ENCODE measurements at places on chromosomes 5 and 9.

GRCh38 chr5:58890701-58891085, 307.8 kb downstream of the RAB3C start:
- no peak for DNase-seq

DNA sequence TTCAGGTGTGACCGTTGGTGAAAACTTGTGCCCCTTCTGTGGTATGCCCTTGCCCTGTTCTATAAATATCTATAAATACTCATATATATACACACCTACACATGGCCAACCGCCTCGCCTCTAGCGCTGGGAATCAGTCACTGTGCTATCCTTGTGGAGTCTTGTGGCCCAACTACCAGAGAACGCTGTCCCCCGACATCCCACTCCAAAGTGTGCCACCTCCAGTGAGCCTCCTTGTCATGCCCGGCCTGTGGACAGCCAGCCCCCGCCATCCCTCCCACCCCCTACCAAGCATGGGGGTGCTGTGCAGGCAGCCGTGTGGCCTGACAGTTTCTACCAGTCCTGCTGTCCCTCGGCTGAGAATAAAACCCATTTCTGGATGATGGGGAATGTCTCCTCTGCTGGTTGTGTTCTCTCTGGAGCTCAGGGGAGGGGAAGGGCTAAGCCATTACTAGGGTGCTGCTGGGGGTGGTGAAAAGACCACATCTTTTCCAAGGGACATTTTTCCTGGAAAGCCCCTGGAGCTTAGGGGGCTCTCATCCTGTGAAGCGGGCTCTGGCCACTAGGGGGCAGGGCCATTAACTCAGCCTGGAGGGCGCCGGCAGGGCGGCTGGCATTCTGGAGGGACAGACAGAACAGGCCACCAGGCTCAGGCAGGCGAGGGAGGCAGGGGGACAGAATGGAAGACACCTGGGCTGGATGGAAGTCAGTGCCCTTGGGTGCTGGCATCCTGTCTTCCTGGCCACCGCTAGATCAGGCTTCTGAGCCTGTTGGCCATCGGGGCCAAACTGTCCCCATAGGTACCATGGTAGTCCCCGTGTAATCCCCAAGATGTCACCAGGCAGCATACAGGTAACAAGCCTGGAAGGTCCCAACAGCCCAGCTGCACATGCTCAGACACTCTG, 20.7 kb downstream of the GOLGA2 start:
- no peak for DNase-seq

- no peak for DNase-seq
Measured at GRCh38 chr9:81564632-81565031, 124.7 kb downstream of the TLE1 start.

GRCh38 chr9:69089082-69089481, 53.5 kb downstream of the FXN start:
- no peak for DNase-seq

GRCh38 chr5:157222506-157223230, 42.0 kb downstream of the ITK start:
- DNase-seq = no peak

DNA sequence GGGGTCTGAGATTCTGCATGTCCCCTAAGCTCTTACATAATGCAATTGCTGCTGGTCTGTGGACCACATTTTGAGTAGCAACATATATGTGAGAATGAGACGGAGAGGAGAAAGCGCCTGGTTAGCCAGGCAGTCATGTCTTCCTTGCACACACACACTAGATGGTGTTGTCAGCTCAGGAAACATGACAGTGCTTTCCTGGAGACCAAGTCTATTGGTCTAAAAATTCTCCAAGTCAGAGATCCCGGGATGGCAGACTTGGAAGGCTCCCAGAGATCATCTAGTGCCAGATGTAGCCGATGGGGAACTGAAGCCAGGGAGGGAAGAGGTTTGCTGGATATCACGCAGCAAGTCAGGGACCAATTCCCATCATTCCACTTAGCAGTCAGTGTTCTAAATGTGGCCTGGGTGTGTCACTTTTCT, 53.4 kb downstream of the GALNT12 start:
- DNase-seq = no peak

- DNase-seq = no peak
Measured at GRCh38 chr9:37424686-37425297, 2.3 kb downstream of the GRHPR start.

DNA sequence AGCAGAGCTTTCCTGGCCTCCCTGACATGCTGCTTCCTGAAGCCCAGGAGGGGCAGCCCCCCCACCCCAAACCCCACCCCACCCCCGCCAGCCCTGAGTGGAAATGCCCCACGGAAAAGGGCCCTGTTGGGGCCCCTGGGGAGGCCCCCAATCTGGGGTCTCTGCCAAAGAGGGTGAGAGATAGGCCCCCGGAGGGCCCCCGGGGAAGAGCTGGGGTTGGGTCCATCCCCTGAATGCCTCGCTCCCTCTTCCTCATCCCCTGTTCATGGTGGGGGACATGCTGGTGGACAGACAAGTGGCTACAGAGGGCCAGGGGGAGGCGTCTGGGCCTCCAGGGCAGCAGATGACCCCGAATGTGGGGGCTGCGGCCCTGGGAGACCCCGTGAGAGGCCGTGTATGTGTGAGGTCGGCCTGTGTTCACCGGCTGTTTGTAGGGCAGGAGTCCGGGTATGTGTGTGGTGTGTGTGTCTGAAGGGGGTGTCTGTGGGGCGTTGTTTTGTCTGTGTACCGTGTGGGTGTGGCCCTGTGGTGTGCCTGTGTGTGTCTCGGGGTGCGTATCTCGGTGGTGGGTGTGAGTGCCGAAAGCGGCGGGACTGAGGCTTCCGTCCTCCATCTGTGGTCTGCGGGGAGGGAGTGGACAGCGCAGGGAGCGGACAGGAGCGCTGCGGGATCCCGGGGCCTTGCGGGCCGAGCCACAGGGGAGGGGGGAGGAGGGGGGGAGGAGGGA, 11.3 kb downstream of the C9orf50 start:
- DNase-seq = no peak

DNA sequence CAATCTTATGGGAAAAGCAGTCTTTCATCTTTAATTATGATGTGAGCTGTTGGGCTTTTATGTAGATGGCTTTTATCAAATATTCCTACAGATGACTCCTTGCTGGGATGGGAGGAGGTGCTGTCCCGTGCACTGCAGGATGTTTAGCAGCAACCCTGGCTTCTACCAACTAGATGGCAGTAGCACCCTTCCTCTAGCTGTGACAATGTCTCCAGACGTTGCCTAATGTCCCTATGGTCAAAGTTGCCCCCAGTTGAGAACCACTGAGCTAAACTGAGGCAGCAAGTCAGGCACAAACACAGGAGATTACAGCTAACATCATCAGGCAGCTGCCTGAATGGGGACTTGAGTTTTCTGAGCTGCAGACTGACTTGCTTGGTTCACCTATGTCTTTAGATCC, 401.9 kb upstream of the PDE4D start:
- no peak for DNase-seq

DNA sequence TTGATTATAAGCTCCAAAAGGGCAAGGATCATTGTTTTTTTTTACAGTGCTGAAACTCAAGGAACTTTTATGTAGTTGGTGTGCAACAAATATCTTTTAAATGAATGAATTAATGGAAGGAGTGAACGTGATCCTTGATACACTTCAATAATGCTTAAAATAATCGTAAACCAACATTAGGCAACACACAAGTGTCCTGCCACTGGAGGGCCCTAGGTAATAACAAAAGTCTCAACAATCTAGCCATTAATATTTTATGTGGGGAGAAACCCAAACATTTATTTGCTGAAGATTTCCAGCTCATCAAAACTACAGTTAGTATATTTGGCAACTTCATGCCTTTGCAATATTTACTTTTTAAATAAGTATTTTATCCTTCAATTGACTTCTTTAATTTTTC, 309.0 kb upstream of the FBXL7 start:
- DNase-seq = no peak

DNA sequence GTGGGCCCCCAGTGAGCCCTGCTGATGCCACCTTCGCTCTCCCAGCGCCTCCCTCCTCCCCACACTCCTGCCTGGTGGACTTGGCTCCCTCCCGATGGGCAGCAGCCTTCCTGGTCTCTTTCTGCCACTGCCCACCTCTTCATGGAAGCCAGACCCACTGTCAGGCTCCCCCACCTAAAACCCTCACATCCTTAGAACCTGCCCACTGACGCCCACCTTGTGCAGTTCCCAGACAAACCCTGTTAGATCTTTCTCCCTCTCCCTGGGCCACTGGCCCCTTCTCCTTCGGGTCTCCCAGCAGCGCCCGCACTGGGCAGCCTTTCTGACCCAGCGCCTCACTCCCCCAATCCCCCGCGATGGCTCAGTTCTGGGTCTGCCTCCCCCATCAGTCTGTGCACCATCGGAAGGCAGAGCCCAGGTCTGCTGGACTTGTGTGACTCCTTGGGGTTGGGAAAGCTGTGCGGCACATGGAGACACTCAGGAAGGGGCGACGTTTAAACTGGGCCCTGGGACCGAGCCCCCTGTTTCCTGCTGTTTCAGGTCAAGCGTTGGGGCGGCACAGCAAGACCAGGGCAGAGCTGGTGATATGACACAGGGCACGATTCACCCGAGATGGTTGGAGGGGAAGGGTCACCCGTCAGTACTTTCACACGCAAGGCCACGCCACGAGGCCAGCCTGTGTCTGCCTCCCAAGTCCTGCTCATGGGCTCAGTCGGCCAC, 17.4 kb downstream of the MYMK start:
- no peak for DNase-seq

DNA sequence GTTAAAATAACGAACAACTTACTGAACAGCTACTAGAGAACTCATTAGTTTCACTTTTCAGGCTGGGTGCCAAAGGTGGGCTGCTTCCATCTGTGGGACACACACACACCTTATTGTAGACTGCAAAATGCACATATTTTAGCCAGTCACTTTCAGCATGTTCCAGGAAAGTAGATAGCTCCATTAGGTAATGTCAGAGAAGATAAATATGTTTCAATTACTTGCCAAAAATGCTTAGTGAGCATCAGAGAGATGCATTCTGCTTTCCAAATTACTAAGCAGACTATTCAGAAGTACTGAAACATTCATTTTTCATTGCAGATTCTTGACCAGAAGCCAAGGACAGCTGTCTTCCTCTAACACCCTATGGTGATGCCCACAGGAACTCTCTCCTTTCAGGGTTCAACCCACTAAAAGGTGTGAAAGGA, 56.2 kb upstream of the APC start:
- DNase-seq = no peak

DNA sequence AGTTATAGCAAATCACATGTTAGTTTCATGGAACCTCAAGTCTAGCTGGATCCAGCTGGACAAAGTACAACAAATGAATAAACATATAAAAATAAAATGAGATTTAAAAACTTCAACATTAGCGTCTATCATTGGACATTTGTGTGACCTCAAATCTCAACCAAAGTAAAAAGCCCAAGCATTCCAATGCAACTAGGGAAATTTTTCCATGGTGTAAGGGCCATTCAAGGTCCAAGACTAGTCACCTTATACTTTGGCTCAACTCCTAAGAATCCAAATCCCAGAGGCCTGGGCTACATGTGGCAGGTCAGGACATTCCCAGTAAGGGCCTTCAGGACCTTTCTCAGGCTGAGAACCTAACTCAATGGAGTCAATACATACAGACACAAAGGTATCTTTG, 137.4 kb upstream of the DMAC1 start:
- DNase-seq = no peak

- no peak for DNase-seq
Measured at GRCh38 chr9:33818167-33818846, 1.3 kb downstream of the UBE2R2 start.

DNA sequence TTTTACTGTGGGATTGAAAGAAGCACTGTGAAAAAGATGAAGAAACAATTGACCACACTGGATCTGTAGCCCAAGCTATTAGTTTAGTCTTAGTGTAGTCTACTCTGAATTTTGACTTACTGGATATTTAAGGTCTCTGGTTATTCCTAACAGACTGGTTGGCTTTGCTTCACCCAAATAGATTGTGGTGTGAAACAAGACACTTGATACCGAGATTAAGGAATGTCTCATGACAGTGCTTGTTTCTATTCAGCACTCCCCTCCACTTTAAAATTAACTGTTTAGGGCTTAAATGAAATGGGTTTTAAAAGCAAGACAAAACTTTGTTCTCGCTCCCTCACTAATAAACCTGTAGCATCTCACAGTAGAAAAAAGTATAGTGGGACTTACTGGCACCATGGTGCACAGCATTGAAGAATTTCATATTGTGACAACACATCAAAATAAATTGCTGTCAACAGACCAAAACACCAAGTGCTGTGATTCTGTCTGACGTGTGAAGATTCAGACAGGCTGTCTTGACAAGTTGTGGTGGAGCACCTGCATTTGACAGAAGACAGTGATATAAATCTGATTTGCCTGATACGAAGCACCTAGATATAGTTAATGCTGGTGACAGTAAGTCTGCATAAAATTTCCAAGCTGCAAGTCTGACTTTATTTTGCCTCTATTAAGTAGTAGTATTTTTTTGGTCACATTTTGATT, 73.1 kb downstream of the PBX3 start:
- no peak for DNase-seq

- DNase-seq = no peak
Measured at GRCh38 chr9:76688471-76689238, 75.6 kb upstream of the PCA3 start.

DNA sequence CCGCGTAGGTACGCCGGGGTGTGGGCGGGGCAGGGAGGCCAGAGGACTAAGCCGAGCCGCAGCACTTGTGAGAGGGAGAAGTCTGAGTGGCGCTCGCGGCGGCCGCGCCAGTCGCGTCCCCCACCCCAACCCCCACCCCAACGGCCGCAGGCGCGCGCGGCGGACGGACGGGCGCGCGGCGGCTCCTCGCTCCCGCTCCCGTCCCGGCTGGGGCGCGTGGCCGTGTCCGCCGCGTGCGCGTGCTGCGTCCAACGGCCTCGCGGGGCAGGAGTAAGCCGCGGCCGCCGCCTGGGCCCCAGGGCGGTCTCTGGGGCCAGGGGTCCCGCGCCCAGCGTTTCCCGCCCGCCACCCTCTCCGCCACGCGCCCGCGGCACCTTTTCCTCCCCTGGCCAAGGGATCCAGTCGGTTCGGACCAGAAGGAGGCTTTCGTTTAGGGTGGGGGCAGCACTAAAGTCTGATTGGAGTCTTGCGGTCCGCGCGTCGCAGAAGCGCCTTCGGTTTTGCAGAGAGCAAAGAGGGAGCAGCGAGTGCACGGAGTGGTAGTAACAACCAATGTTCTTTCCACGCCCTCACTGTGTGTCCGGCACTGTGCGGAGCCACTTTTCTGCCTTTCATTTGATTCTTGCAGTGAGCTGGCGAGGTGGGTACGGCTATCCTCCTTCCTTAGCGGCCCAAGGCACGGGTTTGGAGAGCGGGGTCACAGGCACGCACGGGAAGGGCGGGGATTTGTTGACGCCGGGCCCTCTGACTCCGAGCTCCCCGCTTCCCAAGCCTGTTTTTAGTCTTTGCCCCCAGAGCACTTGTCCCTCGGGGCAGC, 483 bp downstream of the G3BP1 start:
- DNase-seq = no peak

DNA sequence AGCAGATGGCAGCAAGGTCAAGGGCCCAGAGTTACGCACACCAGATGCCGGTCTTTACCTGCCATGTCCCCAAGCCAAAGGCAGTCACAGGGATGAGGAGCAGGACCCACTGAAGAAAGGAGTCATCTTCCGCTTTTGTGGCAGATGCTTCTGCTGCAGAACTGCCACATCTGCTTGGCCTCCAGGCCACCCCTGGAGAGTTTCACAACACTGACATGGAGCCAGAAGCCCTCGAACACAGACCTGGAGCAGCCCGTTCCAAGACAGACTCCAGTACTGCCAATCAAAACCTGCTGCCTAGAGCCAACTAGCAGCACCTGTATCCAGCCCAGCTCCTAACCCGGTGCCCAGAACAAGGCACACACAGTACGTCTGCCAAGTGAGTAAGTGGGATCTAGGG, 1.5 kb downstream of the SURF1 start:
- peak; percentile 39 for DNase-seq

Measured in GF-D8 (cell line).